ENCODE measurements at places on chromosomes 7 and 10.

DNA sequence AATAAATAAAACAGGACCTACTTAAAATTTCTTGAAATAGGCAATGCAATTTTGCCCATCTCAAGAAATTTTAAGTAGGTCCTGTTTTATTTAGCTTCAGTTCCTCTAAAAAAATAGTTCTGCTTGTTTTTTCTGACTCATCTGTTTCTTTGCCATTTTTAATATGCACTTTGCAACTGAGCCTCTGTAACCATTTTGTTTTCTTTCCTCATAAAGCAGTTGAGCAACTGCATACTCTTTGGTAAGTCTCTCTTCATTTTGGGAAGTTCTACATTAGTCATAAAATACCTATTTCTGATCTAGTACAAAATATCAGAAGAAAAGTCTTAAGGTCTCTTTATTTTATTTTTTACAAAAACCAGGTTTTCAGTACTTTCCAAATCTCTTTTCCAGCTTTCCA, 18.0 kb downstream of the TAS2R40 start:
- DNase-seq, result no peak

- no peak for DNase-seq
These were observed 691.0 kb upstream of the MBL2 start for GRCh38 chr10:53463539-53463938.

DNA sequence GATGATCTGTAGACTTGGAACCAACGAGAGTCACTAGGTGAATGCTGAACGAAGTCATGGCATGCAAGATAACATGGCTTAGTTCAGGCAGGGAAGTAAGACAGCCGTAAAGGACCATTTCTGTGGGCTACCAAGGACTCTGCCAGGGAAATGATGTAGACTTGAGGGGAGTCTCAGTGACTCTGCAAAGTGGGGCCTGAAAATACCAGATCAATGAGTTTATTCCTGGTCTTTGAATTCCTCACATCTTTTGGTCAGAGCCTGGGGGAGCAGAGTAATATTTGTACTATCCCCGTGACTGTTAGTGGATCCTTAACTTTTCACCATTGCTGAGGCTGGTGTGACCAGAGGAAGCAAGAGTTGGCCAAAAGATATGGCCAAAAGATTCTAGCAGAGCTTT, 60.7 kb upstream of the INHBA start:
- no peak for DNase-seq

GRCh38 chr10:28875549-28876081, 198.3 kb downstream of the BAMBI start:
- DNase-seq, result no peak

GRCh38 chr10:60646966-60647796, 131.1 kb upstream of the CDK1 start:
- DNase-seq, result no peak

DNA sequence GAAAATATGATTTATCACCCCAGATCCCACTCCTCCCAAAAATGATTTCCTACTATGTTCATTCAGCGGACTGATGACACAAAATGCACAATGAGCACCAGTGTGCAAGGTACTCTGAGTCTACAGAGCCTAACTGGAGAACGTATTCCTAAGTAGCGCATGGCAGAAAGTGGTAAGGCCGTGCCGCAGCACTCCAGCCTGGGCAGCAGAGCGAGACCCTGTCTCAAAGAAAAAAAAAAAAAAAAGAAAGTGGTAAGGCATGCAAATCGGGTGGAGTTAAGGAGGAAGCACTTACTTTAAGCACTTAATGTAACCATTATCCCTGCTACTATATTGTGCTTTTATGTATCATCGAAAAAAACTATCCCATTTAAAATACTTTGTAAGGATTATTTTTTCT, 25.5 kb downstream of the CYP51A1 start:
- DNase-seq, result no peak

- no peak for DNase-seq
These were observed 6.3 kb downstream of the ZNF212 start for GRCh38 chr7:149245744-149246143.

GRCh38 chr7:102319671-102320070, 33.0 kb downstream of the SH2B2 start:
- no peak for DNase-seq

DNA sequence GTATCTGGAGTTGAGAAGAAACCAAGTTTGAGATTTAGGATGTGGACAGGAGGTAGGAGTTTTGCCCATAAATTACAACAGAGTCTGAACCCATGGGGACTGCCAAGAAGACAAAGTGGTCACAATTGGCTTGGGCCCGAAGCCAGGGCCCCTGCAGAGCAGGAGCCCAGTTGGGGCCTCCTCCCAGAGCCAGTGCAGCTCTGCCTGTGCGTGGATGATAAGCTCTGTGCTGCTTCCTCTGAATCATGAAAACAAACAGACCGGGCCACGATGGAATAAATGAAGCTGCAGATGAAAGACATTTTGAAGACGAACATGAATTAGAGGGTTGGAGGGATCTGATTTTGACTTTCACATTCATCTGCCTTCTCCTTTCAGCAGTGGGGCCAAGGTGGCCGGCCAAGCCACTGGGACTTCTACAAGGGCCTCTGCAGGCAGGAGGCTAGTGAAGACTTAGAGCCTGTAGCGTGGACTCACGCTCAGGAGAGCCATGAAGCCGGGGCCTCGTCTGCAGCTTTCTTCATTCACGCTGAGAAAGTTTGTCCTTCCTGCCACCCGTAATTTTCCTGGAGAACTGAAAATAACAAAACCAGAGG, 156.8 kb upstream of the LYZL1 start:
- no peak for DNase-seq

DNA sequence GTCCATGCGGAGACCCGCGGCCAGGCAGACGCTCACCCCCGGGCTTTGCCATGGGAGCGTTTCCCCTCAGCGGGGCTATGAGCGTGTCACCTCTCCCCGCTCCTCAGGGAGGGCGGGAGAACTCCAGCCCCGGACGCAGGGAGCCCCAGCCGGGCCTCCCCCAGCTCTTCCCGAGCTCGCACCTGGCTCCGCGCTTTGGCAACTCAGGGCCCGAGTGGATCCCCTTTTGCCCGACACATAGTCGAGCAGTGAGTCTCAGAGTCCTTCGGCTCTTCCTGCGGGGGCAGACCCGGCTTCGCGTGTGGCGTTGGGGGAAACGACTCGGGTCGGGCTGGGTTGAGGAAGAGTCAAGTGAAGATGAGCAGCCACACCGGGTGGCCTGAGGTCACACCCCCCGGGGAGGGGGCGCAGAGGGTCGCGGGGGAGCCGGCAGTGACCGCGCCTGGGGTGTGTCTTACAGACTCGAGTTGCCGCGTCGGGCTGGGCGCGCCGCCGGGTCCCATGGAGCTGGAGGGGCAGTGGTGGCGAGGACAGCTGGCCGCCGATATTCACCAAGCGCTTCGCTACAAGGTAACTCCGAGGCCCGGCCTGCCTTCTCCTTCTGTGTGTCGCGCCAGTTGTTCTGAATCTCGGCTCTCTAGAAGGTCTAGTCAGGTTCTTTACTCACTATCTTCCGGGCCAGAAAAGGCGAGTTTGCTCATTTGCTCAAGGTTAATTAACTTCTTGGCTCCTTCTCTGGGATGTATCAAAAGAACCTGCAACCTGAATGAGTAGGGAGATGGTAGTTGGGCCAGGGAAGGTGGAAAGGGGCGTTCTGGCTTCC, 721 bp downstream of the CCNJ start:
- peak; percentile 24 for DNase-seq

DNA sequence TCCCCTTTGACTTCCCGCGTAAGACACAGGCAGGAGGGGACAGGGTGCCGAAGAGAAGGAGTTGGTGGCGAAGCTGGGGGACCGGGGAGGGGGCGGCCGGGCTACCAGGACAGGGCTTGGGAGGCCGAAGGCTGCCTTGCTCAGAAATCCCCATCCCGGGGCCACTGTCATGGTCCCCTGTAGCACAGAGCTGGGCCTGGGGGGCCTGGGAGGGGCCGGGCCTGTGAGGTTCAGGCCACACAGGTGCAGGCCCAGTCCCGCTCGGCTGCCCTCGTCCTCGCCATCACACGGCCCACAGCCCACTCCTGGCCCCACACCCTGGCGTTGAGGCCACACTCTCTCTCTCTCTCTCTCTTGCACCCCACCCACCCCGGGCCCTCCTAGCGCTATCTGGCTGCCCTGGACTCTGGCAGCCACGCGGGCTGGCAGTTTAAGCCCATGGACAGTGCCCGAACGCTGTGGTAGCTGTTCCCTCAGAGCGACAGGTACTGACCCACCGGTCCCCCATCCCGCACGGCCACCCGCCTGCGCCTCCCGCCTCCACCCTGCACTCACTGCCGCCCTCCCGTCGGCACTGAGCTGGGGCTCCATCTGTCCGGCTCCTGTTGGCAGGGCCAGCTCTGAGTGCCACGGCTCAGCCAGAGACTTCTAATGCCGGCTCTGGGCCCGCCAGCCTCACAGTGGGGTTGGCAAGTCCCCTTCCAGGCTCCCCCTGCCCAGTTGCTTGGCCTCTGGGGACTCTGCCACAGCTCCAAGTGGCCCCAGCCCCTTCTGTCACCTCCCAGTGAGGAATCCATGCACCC, 28.0 kb downstream of the TTYH3 start:
- no peak for DNase-seq

All from activated naive CD4-positive, alpha-beta T cell (primary cell).